ENCODE measurements at places on chromosomes 2 and 18.

- no peak for DNase-seq
Observed at GRCh38 chr18:54712758-54713157, 115.5 kb upstream of the RAB27B start.

DNA sequence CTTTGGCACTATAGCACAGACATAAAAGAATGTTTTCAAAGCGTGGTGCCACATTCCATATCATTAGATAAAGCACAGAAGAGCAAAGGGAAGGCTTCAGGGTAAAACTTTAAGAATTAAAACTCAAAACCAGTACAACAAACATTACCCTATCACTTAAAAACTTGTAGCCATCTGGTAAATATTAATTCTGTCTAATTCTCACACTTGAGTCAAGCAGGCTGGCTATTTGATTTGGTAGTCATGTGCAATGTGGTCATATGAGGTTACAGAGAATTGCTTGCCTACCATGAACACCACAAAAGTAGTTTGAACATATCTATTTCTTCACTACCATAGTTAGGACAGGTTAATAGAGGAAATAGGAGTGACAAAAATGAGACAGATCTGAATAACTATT is 244.9 kb downstream of the IRS1 start:
- no peak for DNase-seq

DNA sequence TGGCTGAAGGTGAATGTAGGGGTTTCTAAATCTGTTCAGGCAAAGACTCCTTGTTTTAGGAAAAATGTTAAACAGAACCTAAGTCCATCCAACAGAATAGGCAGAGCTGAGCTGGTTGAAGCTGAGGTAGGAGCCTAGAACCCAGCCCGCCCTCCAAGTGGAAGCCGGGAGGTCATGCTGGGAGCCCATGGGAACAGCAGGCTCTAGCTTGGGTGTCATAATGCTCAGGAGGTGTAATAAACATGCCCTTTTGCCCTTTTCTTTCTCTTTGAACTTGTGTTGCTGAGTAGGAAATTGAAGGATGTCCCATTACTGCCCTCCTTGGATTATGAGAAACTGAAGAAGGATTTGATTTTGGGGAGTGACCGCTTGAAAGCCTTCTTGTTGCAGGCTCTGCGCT is 60.3 kb downstream of the ARMC9 start:
- DNase-seq, result no peak

DNA sequence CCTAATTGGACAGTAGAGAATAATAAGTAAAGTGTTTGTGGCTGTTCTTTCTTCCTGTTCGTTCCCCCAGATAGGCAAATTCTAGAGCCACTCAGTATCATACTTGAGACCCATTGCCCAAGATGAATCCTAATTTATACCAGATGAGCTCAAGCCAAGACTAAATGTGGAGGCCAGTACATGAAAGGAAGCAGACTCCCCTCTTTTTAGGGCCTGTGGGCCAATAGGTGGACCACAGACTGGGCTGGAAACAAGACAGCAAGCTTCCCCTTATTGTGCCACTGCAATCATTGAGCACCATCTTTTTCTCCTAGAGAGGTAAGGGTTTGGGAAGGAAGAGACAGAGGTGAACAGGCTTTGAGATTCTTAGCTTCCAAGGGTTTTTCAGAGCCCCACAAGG is 141.9 kb downstream of the MGAT5 start:
- DNase-seq, result no peak

DNA sequence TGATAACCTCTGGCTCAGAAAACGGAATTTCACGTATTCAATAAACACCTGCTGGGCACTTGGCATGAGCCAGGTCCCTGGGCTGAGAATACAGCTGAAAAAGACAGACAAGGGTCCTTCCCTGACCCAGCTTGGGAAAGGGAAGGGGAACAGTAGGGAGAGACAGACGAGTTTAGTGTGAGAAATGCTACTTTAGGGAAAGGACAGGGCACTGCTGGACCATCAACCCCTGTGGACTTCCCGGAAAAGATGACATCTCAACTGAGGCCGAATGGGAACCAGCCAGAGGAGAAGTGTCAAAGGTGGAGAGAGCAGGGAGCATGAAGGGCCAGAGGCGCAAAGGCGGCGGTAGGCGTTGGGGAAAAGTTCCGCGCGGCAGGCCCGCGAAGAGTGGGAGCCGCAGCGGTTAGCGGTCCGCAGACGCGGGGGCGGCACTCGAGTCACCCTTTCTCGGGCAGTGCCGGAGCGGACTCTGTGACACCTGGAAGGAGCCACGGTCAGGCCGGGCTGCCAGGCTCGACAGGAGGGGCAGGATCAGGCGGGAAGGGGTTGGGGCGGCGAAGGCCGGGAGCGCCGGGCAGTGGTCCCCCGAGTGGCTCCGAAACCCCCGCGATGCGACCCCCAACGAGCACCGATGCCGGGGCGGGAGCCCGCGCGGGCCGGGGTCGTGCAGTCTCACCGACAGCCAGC is 519 bp downstream of the TEX261 start:
- DNase-seq, result no peak

- no peak for DNase-seq
Observed at GRCh38 chr2:205405194-205405593, 277.1 kb upstream of the NRP2 start.

DNA sequence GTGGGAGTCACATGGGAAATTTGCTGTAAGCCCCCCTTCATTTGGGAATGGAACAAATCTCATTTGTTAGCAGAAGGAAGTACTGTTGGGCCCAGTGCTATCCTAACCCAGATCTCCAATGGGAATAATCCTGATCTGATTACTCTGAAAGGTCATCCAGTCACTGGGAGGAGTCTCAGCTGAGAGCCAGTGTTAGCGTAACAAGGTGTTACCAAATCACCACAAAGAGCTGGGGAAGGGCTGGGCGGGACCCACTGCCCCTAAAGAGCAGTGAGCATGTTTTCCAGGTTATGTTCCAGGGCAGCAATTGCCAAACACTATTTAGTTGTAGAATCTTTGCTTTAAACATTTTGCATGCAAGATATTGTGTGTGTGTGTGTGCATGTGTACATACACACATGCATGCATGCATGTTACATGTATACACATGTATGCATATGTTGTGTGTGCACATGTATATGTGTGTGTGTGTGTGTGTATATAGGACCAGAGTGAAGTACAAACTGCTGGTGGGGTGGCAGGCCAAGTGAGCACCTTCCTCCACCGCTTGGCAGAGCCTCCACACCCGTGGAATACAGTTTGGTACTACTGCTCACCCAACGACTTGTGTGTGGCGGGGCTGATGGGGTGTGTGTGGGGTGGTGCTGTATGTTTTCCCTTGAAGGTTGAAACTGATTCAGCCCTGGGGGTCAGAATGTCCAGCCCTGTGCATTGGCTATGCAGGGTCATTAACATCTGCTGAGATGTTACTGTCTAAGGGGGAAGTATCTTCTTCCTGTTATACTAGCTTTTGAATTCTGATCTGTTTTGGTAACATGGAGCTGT is 15.2 kb downstream of the INPP5D start:
- DNase-seq, result no peak

GRCh38 chr2:26696351-26696816 is 3.9 kb downstream of the KCNK3 start:
- no peak for DNase-seq

DNA sequence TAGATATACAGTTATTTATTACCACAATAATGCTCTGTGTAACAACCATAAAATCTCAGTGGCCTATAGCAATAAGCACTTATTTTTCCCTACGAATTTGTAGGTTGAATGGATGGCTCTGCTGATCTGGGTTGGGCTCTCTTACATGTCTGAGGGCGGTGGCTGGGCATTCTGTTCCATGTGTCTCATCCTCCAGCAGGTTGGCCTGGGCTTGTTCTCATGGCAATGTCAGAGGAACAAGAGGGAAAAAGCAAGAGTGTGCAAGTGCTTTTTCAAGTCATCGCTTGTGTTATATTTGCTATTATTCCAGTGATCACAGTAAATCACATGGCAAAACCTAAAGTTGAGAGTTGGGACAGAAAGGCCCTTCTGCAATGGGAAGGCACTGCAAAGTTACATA is 30.4 kb upstream of the MYO3B start:
- DNase-seq, result no peak

GRCh38 chr2:6254441-6254840 is 562.3 kb downstream of the SOX11 start:
- no peak for DNase-seq

GRCh38 chr18:46458472-46458871 is 198.5 kb downstream of the LOXHD1 start:
- no peak for DNase-seq

- DNase-seq, result no peak
Observed at GRCh38 chr18:74918276-74918790, 290.6 kb downstream of the PTGR3 start.

DNA sequence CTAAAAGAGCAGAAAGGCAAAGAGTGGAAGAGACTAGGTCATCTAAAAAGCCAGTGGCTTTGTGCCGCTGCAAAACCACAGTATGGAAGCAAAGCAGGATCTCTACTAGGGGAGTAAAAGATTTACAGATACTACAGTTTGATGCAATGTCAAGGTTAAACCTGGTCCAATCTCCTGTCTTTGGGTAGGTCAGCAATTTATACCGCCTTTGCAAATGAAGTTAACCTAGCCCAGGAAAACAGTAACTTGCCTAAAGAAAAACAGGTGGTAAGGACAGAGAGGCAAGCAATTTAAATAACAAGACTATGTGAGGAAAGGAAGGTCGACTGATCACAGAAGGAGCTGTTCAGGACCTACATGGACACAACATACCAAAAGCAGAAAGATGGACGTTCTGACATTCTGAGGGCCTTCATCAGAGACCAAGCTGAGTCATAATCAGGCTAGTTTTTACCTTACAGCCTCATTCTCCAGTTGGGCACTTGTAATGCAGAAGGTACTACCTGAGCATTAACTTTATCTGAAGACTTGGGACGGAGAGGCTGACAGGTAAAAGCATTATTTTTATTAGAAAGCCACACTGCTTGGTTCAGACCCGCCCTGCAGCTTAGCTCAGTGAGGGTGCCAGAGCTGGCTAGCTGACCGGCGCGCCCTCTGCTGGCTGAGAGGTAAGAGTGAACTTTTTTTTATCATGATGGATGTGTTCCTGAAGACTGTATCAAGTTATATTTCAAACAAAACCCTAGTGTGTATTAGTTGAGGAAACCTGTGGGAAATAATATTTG is 15.9 kb downstream of the CDKL4 start:
- DNase-seq, result no peak

DNA sequence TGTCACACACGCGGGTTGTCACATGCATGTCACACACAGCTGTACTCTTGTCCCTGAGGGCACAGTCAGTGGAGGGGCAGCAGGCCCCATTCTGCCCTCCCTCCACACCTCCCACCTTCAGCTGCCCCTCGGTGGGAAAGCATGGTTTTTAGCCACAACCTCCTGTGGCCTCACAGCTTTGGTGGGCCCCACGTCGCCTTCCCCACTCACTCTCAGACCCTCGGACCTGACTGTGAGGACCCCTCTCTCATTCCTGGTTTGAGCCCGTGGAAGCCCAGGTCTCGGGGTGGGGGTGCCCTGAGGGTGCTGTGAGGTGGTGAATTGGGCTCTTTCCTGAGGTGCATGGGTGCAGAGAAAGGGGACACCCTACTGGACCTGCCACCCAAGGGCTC is 19.9 kb downstream of the KCNG2 start:
- no peak for DNase-seq

DNA sequence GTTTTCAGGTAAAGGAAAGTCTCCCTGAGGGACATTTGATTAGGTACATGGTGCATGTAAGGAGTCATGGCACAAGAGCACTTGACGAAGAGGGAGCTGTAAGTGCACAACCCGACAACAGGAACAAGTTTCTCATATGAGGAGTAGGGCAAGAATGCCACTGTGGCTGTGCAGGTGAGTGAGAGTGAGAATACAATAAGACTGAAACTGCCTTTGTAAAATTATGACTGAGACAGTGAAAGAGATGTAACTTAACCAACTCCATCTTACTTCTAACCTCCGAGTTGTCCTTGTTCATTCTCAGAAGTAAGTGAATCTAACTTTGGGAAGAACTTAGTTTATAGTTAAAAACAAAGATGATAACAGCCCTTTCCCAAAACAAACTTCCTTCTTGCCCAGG is 1025.8 kb upstream of the CNTNAP5 start:
- DNase-seq, result no peak

DNA sequence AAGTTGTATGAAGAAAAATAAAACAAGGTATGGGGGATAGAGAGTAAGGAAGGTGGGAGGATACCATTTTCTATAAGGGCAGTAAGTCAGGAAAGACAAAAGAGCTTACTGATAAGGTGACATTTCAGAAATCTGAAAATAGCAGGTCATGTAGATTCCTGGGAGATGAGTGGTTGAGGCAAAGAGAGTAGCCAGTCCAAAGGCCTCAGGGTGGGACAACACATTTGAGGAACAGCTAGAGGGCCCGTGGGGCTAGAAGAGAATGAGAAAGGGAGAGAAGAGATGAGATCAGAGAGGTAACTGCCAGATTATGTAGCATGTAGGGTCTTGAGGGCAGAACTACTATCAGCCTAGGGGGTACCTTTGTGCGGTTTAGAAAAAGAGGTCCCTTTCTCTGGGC is 2.9 kb downstream of the CLHC1 start:
- no peak for DNase-seq

GRCh38 chr2:10920764-10921388 is 9.1 kb downstream of the KCNF1 start:
- no peak for DNase-seq

DNA sequence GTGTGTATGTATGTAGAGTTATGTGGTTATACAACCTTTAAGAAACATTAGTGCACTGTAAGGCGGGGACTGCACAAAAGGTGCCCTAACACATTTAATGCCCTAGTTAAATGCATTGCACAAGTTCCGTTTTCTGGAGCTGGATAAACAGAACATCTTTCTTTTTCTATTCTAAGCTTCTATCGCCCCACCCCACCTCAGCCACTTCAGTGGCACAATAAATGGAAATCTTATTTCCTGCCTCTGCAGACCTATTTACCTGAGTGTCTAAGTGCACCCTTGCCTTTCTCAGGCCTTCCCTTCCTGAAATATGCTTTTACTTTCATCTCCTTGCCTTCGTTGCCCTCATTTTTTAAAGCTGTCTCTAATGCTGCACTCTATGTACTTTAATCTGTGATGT is 123.5 kb downstream of the TANC1 start:
- DNase-seq, result no peak

DNA sequence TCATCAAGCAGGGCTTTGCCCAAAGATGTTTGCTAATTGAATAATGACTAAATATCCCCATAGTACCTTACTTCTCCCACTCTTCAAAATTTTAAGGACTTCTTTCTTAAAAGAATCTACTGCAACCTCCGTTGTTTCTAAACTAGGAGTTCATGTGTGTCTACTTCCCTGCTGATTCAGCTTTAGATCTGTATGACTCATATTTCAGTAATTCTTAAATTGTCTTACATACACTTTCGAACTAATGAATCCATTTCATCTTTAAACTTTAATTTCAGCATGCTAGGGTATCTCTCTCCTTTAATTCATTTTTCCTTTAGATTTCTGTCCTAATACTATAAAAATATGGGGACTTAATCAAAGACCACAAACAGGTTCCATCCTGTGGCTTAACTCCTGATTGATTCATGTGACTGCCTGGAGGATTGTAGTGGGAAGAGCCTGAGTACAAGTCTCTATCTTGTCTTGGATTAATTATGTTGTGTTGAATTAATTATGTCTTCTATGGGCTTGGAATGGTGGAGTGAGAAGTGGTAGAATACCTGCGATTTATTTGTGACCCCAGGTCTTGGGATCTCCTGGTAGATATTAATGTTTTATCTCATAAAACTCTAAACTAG is 24.9 kb upstream of the COL5A2 start:
- no peak for DNase-seq

All from DMS 273 treated with DMSO at 0.1 percent for 48 hours (cell line).